ENCODE measurements at places on chromosomes 16 and 17.
A peak's percentile ranks its signal among the peaks of the same experiment; 100 is the strongest.

GRCh38 chr17:1880851-1881630, 51.2 kb downstream of the RPA1 start:
- no peak for DNase-seq

- DNase-seq = no peak
These were observed 1.9 kb upstream of the ST6GALNAC1 start for GRCh38 chr17:76645481-76645880.

DNA sequence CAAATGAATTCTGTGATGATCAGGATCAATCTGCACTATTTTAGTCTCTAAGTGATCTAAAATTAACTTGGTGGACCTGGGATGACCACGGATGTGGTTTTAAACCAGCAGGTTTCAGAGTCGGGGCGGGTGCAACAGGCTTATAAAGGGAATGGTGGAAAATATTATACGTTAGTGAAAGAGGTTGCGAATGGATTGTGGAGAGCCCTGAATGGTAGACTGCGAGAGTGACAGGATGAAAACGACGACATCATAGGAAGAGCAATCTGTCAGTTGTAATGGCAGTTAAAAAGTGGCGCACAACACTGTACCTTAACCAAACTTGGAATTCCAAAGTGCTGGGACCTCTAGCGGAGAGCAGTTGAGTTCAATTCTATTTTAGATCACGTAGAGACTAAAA, 1.2 kb upstream of the CYB5B start:
- no peak for DNase-seq

GRCh38 chr16:49292413-49292812, 10.8 kb upstream of the CBLN1 start:
- DNase-seq = no peak

DNA sequence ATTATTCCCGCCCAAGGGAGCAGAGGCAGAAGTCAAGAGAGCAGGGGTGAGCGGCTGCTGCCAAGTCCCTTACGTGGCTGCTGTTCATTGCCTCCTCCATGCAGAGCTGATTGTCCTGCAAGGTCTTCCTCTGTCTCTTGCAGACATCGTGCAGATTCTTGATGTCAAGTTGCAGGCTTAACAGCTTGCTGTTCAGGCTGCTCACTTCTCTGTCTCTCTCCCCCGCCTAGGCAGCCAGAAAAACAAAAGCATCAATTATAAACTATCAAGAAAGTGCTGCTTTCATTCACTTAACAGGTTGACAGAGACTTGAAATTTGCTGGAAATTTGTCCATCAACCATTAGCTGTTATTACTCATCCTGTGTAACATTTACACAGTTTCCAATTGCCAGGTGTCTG, 7.3 kb downstream of the PMFBP1 start:
- DNase-seq = no peak

DNA sequence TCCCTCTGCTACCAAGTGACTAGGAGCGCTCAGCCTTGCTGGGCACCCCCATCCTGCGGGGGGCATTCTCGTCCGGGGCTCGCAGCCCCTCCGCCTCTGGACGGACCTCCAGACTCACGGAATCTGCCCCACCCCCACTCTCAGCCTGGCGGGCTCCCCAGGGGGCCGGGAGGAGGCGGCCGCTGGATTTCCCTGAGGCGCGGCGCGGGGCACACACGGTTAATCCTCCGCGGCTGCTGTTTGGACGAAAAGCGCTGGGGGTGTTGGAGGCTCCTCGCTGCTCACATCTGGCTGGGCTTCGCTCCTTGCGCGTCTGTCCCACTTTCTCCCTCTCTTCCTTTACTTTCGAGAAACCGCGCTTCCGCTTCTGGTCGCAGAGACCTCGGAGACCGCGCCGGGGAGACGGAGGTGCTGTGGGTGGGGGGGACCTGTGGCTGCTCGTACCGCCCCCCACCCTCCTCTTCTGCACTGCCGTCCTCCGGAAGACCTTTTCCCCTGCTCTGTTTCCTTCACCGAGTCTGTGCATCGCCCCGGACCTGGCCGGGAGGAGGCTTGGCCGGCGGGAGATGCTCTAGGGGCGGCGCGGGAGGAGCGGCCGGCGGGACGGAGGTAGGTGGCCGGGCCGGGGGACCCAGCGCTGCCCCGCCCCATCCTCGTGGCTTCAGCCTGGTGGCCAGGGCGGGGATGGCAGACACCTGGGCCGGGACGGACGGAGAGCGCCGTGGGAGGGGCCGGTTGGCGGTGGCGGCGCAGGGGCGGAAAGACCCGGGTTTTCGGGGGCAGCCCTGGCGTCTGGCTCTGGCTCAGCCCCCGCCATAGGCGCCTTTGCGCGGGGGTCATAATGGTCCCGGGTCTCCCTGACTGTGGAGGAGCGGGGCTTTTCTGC, at the start of gene C1QTNF1:
Gene C1QTNF1 (plus strand): TSS at position 284 of the 886 bp plus-strand sequence. CDS start 19,800 bp downstream, outside the sequence.
- DNase-seq = no peak

DNA sequence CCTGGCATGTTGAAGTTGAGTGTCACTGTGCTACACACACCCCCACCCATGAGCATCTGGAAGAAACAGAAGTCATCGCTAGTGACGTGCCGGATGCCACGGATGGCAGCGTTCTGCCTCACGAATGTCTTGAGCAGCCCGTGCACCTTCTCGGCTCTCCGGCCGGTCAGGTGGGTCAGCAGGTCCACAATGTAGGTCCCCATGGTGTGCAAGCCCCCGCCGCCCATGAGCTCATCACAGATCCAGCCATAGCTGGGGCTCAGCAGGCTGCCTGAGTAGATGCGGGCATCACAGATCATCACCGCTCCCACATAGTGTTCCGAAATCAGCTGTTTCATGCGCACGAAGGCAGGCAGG, 8.9 kb downstream of the C16orf86 start:
- DNase-seq = no peak

- DNase-seq = no peak
These were observed 1.8 kb upstream of the SLC4A1 start for GRCh38 chr17:44269535-44270240.

DNA sequence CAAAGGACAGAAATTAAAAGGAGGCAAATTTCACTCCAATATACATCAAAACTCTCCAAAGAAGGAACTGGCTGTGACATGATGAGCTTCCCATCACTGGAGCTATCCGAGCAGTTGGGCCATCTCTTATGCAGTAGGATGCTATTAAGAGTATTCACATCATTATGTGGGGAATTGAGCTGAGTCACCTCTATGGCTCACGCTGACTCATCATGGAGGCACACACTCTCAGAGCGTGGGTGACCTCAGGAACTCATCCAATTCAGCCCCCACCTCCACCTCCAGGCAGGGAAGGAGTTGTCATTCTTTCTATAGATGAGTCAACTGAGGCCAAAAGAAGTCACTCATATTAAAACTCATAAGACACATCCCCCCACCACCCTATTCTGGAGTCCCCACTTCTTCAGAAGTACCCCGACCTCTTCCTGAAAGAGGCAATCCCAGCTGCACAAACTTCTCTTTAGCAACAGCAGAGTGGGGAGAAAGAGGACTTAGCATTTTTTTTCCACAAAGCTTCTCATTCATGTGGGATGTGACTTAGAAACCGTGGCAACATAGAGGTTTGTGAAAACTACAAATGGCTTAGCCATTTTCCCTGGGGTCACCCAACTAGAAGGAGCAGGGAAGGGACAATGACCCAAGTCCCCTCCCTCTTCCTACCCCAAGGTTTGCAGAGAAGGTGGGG, 32.5 kb downstream of the ABCC12 start:
- DNase-seq = peak; percentile 35

DNA sequence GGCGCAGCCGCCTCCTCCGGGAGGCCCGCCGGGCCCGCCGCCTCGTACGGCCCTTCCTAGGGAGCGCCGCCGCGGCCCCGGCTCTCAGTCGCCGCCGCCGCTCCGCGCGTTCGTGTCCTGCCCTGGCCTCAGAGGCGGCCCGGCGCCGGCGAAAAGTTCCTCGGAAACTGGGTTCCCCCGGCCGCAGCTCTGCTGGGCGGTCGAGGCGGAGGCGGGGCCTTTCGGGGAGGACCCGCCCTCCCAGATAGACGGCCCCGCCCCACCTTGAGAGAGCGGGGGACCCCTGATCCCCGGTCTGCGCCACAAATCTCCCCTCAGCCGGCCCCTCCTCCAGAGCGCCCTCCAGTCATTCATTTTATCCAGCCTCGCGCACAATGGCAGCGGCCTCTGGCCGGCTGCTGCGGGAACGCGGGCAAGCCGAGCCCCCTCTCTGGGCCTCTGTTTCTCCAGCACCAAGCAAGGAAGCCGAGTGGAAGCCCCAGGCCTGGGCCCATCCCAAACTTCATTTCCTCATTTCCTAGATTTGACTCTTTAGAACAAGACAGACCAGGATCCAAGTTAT, at the start of gene SREBF1:
Gene SREBF1 (minus strand): TSS at position 169 of the 562 bp plus-strand sequence. CDS start 169 bp downstream, outside the sequence.
- peak; percentile 18 for DNase-seq

GRCh38 chr17:28174352-28175046, 132.0 kb downstream of the NLK start:
- no peak for DNase-seq

DNA sequence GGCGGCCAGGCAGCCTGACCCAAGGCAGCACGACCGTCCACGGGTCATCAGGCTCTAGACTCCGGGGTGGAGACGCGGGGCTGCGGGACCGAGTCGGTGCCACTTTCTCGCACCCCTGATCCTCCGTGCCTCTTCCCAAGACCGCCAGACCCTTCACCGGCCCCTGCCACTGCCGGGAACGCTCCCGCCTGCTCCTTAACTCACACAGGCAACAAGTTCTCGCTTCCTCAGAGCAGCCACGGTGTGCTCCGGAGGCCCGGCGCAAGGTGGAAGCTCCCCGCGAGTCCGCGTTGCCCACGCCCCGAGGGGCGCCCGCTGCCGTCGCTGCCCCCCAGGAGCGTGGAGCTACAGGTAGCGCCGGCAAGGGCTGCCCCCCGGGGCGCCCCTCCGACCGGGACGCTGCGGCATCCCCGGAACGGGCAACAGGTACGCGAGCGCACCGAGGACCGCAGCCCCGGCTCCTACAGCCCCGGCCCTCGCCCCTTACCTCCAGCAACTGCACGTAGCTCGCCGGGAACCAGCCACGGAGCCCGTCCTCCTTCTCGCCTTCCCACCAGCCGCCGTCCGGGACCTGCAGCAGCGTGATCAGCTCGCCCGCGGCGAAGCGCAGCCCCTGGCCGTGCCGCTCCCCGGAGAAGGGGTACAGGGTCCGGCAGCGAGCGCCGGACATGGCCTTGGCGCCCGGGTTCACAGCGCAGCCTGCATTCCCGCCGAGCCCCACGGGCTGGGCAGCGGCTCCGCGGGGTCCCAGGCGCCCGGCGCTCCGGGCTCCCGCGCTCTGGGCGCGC, 491 bp downstream of the GAS7 start:
- DNase-seq = no peak

DNA sequence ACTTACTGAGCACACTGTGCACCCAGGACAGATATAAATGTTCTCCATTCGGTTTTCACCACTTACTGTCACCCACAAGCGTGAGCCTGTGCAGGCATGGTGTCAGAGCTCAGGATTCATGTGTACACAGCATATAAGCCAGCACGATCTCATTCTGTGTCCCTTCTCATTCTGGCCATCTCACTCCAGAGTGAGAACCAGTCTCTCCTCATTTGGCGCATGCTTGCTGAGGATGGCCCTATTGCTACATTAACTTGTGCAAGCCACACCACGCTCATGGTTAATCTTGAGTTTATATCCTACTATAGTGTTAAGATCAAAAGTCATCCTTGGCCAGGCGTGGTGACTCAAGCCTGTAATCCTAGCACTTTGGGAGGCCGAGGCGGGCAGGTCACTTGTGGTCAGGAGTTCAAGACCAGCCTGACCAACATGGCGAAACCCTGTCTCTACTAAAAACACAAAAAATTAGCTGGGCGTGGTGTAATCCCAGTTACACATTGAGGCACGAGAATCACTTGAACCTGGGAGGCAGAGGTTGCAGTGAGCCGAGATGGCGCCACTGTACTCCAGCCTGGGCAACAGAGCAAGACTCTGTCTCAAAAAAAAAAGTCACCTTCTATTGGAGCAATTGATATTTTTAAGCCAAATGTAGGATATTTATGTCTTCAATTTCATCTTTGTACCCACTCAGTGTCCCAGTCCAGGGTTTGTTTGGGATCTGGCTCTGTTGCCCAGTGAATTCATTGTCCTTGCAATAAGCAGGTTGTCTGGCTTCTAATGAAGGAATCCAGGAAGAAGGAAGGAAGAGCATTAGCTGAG, 20.9 kb downstream of the SOCS1 start:
- DNase-seq = no peak

DNA sequence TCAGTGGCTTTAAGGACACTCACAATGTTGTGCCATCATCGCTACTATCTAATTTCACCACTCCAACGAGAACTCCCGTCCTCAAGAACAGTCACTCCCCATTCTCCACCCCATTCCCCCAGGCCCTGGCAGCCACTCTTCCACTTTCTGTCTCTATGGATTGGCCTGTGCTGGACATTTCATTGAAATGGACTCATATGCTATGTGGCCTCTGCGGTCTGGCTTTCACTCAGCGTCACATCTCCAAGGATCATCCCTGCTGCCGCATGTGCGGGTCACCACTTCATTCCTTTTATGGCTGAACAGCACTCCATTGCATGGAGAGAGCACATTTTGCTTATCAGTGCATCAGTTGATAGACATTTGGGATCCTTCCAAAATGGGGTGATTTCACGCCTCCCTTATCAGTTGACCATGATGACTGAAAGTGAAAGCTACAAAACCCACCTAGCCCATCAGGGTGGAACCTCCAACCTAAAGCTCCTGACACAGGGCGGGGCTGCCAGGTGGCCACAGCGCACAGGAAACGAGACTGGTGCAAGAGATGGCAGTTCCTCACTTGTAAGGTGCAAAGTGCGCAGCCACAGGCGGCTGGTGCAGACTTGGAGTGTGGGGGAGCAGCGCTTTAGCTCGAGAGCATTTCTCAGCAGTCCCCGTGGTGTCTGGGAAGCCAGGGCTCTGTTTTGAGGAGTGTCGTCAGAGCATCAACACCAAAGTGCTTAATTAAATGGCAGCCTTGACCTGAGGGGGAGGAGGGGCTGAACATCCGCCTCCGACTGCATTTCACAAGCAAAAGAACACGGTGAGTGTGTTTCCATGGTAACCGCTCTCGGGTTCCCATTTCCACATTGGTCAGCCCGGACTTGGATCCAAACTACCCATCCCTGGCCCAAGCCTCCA, 23.8 kb downstream of the COTL1 start:
- peak; percentile 95 for DNase-seq

GRCh38 chr16:66193543-66194229, 172.8 kb upstream of the CDH5 start:
- DNase-seq = no peak

DNA sequence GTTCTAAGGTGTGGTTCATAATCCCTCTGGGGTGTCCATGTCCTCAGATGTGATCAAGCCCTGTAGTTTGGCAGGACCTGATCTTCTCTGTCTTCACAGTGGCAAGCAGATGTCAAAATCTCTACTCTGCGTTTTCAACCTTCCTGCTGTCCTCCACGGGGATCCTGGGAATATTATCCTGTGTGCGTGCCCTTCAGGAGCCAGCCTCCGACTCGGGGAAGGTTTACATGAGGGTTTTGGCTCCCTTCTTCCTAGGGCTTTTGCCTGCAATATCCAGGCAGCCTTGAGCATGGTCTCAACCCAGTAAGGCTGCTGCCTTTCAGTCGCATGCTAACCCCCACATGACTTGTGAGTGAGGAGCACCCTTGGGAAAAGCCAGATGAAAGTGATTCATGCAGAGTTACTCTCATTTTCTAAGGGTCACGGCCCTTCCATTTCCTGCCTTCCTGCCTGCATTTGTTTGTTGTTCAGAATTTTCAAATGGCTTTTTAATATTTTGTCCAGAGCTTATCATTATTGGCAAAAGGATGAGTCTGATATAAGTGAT, 202.2 kb upstream of the CHMP6 start:
- DNase-seq = no peak

Data from NK-92 treated with Interleukin-12 subunit alpha and Interleukin-12 subunit beta, amount 100 ng/mL, for 24 hours (cell line).